ENCODE measurements at places on chromosomes 13 and 19.

- peak; percentile 73 for ATAC-seq
Observed at GRCh38 chr19:35247526-35248309, 1.1 kb upstream of the LSR start.

GRCh38 chr19:12912571-12912970 lies 6.5 kb downstream of the SYCE2 start:
- ATAC-seq, result no peak

DNA sequence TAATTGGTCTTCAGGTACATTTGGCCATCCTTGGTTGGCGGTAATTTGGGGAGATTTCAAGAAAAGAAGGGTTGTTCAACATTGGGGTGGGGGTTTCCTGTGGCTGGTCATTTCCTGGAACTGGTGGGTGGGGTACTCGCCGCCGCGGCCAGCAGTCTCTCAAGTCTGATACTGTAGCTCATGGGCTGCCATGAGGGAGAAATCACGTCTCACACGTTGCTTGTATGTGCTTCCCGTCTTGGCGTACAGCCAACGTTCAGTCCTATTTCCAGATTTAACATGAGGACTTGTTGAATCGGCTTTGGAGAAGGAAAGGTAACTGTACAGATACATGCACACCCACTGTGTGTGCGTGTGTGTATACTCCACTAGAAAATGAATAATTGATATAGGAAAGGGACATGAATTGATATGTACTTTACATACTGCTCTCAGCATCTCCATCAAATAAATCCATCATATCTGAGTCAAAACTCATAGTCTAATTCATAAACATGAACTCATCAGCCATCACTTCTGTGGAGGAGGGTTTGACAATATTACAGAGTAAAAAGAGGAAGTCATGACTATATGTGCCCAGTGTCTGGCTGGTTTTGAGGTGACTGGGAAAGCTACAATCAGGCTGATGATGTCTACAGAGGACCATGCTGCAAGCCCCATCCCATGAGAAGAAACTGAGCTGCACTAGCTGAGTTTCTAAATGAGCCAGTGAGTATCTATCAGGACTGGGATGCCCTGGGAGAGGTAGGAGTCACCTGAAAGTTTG lies 418.1 kb downstream of the TSHZ3 start:
- no peak for ATAC-seq

- no peak for ATAC-seq
Observed at GRCh38 chr19:5914358-5914774, 312 bp downstream of the CAPS start.

GRCh38 chr13:61531383-61532065 lies 115.9 kb upstream of the PCDH20 start:
- no peak for ATAC-seq

DNA sequence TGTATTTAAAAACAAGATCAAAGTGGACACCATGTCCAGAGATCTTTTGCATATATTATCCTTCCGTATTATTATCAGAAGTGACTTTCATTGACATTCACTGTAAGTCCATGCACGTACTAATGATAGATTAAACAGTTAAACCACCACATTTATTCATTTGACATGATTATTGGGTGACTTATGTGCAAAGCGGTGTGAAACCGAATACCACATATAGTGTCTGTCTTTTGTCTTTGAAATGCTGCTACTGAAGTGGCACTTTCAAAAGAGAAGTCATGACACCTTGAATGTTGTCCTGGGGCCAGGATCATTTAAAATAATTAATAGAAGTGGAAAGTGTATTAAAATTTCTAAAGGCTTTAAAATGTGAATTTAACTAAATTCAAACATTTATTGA lies 100.1 kb downstream of the ERCC5 start:
- no peak for ATAC-seq

- peak; percentile 57 for ATAC-seq
Observed at GRCh38 chr19:12090807-12091206, 26.3 kb downstream of the ZNF844 start.

DNA sequence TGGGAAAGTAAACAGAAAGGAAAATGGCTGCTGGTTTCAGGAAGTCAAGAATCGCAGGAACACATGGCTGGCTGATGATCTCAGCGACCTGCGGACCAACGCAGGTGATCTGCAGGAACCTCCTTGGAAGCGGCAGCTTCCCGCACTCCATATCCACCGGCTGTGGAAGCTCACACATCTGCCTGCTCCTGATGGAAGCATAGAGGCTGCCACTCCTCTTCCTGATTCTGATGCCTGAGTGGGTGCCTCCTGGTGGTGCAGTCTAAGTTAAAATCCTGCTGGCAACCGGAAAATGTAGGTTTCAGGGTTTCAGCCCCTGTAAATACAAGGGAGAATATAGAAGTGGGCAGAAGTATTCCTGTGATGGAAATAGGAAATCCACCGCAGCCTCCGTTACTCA lies 75.5 kb downstream of the TNFSF13B start:
- ATAC-seq, result no peak

DNA sequence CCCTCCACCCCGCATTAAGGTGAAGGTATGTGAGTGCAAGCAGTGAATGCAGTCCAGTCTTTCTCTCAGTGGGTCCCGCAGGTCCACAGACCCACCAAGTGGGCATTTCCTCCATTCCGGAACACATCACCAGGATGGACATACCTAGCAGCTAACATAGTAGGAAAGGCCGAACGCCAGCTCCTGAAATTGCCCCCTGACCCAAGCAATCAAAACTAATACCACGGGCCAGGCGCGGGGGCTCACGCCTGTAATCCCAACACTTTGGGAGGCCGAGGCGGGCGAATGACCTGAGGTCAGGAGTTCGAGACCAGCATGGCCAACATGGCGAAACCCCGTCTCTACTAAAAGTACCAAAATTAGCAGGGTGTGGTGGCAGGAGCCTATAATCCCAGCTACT lies 71.7 kb upstream of the VSTM2B start:
- no peak for ATAC-seq

Measured in activated T-helper 17 cell treated with anti-CD3 and anti-CD28 coated beads, Interleukin-2, amount 50 U/mL, for 72 hours (primary cell).